Activated CD4-positive, alpha-beta T cell treated with anti-CD3 and anti-CD28 coated beads, Interleukin-10, Interleukin-2, amounts not matched to agents 100 ng/mL and 50 ng/mL, durations not matched to agents 16 hours and 8 hours (primary cell): ENCODE measurements at places on chromosomes 6 and 20.

DNA sequence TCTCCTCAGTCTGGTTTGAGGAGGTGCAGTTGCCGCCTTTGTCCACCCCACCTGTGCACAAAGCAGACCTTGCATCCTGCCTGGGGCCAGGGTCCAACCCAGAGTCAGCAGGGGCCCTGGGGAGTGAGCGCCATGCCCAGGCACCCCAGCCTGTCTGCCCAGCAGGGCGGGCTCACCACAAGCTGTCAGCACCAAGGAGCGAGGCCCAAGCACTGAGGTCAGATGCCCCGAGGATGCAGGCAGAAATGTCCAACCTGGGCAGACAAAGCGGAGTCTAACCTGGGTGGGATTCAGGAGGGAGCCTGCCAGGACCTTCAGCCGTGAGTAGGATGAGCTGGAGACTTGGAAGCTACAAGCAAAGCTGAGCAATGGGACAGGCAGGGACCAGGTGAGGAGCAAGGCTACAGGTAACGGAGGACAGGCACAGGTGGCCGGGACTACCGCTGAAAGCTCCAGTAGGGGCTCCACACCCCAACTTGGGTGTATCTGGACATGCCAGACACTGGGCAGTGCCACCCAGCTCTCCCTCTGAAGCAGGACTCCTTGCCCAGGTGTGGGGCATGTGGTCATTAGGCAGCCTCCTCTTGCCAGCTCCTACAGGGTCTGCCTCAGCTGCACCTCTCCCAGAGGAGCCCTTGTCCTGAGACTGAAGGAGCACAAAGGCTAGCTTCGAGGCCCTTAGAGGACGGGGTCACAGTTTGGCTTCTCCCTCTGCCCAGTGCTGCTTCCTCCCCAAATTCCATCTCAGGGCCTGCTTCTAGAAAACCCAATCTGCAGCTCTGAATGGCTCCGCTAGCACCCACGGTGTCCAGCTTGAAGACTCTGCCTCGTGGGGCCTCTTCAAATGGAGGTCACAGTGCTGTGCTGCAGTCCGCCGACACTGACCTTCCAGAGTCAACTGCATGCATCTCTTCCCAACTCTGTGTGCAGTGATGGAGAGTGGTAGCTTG lies 210.6 kb upstream of the CDYL start:
- DNase-seq: no peak

- DNase-seq: no peak
These were observed 132.0 kb upstream of the CARMIL1 start for GRCh38 chr6:25147223-25147622.

DNA sequence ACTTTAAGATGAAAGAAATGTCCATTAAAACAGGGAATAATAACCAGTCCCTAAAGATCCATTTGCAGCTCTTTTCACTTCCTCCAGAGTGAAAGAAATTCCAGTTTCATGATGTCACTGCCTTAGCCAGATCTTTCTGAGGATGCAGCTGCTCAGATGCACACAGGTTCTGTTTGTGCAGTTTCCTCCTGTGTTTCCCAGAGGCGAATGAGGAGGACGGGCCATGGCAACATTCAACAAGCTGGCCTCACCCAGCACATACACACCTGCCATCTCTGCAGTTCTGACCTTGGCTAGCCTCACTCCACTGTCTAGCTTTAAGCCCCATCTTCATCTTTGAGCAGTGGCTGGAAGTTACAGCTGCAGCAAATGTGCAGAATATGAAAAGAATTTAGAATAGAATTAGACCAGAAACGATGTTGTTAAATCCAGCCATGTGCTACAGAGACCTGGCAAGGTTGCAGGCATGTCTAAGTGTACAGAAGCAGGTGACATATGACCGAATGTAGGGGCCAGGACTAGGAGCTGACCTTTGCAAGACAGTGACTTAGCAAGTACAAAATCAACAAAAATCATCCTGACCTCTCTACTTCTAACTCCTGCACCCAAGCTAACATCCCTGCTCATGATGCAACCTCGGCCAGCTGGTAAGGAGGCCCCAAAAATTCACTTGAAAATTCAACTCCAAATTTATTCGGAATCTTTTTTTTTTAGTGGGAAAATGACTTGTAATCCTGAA lies 35.0 kb downstream of the FAM50B start:
- no peak for DNase-seq

- no peak for DNase-seq
These were observed 78.1 kb downstream of the INSM1 start for GRCh38 chr20:20446001-20446400.

DNA sequence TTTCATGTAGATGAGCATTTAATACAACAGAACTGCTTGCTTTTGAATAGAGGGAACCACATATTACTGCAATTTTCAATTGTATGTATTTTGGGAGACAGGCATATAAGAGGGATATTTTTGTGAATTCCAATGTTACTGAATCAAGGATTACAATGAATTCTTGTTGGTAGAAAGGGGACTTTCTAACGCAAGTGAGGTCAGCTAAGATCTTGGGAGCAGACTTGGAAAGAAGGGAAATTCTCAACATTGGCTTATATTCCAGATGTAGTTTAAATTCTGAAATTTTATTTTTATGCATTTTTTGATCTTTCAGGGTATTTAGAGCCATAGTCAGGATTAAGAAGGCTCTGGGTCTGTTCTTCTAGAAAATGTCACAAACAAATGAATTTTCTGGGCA lies 43.3 kb upstream of the CTAGE9 start:
- DNase-seq: no peak

DNA sequence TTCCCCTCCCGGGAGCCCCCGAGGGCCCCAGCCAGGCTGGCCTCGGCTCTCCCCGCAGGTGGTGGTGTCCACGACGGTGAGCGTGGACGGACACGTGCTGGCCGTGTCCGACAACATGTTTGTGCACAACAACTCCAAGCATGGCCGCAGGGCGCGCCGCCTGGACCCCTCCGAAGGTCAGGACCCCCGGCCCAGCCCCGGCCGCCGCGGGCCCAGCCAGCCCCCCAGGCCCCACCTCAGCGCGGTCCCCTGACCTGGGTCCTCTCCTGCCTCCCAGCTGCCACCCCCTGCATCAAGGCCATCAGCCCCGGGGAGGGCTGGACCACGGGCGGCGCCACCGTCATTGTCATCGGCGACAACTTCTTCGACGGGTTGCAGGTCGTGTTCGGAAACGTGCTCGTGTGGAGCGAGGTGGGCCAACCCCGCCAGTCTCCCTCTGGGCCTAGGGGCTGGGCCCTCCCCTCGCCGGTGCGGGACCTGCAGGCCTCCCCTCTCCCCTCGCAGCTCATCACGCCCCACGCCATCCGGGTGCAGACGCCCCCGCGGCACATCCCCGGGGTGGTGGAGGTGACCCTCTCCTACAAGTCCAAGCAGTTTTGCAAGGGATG lies 51.0 kb downstream of the CPXM1 start:
- no peak for DNase-seq

DNA sequence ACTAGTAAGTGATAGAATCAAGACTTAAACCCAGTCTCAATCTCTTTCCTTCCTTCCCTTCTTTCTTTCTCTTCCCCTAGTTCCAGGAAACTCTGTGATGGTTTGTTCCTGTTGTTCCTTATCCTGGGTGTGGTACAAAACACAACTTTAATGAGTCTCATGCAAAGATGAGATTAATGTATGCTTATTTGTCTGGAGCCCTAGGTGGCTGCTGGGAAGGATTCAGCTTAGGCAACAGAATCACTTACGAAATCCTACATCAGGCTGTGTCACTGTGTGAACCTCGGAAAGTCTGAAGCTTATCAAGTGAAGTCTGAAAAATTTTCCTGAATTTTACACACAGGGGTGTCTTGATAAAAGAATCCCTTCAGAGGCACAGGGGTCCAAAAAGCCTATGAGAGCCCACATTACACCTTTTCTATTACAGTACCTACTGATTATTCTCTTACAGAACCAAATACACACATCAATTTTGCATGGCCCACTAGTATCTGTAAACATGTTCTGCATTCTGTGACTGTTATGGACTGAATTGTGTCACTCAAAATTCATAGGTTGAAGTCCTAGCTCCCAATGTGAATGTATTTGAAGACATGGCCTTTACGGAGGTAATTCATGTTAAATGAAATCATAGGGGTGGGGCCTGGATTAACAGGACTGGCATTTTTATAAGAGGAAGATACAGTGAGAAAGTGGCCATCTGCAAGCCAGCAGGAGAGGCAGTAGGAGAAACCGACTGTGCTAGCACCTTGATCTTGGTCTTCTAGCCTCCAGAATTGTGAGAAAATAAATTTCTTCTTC lies 144.7 kb downstream of the MYB start:
- DNase-seq: no peak

GRCh38 chr6:166375013-166375412 lies 7.7 kb downstream of the MPC1 start:
- DNase-seq: no peak
